ENCODE measurements at places on chromosomes 2 and 18.

- H3K4me3 ChIP-seq, result no peak overlapping the region
- peaks cover 3% of the 10 kb centered on the region for H3K4me1 ChIP-seq
- DNase-seq, result no peak
- H3K36me3 ChIP-seq, result no peaks in the 10 kb centered on the region
Observed at GRCh38 chr2:239660390-239661230, 259.8 kb upstream of the HDAC4 start.

GRCh38 chr2:890214-890613 is 60.4 kb upstream of the SNTG2 start:
- H3K4me3 ChIP-seq, result no peak overlapping the region
- no peaks in the 10 kb centered on the region for H3K27me3 ChIP-seq
- no peaks in the 10 kb centered on the region for H3K36me3 ChIP-seq
- no peaks in the 10 kb centered on the region for H3K4me1 ChIP-seq
- H3K27ac ChIP-seq, result no peak overlapping the region

DNA sequence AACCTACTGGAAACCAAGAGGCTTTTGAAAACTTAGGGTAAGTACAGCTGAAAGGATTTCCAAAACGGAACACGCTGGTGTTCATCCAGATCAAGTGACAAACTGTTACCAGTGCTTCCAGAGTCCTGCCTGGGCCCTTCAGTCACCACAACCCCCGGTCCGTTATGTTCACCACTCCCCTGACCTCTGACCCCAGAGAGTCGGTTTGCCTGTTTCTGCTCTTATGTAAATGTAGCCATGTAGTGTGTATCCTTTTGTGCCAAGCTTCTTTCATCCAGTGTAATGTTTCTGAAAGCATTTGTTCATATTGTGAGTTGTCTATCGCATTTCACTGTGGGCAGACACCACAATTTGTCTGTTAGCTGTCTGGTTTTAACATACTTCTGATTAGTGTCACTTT is 217.5 kb downstream of the NCK2 start:
- DNase-seq, result no peak
- H3K27ac ChIP-seq, result no peak overlapping the region
- H3K4me3 ChIP-seq, result no peak overlapping the region
- peaks cover 7% of the 10 kb centered on the region for H3K4me1 ChIP-seq
- no peaks in the 10 kb centered on the region for H3K36me3 ChIP-seq

- H3K36me3 ChIP-seq, result no peaks in the 10 kb centered on the region
- no peak for DNase-seq
- H3K27me3 ChIP-seq, result no peaks in the 10 kb centered on the region
- H3K4me3 ChIP-seq, result no peak overlapping the region
- H3K4me1 ChIP-seq, result no peaks in the 10 kb centered on the region
- H3K27ac ChIP-seq, result no peak overlapping the region
Observed at GRCh38 chr2:225600865-225601264, 201.4 kb downstream of the NYAP2 start.

DNA sequence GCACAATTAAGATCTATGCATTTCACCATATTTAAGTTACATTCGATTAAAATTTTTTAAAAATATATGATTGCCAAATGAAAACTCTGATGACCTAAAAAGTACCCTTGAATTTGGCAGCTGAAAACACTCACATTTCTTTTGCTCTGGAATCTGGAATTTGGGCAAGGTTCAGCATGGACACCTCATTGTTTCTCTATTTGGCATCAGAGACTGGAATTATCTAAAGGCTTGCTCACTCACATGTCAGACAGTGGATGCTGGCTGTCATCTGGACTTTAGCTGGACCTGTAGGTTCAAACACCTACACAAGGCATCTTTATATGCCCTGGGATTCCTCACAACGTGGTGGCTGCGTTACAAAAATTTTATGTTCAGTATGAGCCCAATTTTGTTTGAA is 16.1 kb downstream of the MBOAT2 start:
- no peak for DNase-seq
- H3K4me3 ChIP-seq, result no peak overlapping the region
- H3K27ac ChIP-seq, result no peak overlapping the region
- H3K27me3 ChIP-seq, result no peaks in the 10 kb centered on the region
- H3K36me3 ChIP-seq, result no peaks in the 10 kb centered on the region
- peaks cover 4% of the 10 kb centered on the region for H3K4me1 ChIP-seq

DNA sequence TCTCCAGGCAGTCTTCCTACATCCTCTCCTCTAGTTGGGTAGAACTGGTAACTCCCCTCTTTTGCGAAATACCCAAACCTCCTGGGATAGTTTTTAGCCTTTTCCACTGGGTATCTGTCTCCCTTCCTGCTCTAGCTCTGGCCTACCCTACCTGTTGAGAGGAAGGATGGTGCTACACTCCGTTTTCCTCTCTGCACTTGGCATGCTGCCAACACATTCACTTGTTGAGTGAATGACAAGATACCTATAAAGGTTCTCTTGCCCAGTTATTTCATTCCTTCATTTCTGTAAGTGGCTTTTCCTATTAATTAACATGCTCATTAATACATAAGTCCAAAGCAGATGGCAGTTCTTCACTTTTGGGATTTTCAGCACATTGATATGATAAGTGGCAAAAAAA is 293.8 kb downstream of the CNTNAP5 start:
- no peak overlapping the region for H3K27ac ChIP-seq
- H3K36me3 ChIP-seq, result no peaks in the 10 kb centered on the region
- no peaks in the 10 kb centered on the region for H3K4me1 ChIP-seq
- no peak for DNase-seq
- no peaks in the 10 kb centered on the region for H3K27me3 ChIP-seq
- no peak overlapping the region for H3K4me3 ChIP-seq

GRCh38 chr2:157806426-157807077 is 69.6 kb downstream of the ACVR1 start:
- H3K27me3 ChIP-seq, result no peaks in the 10 kb centered on the region
- H3K4me1 ChIP-seq, result no peaks in the 10 kb centered on the region
- no peak overlapping the region for H3K27ac ChIP-seq
- DNase-seq, result no peak
- H3K36me3 ChIP-seq, result no peaks in the 10 kb centered on the region

- peaks cover 2% of the 10 kb centered on the region for H3K4me1 ChIP-seq
- DNase-seq, result peak; percentile 53
- H3K27me3 ChIP-seq, result peaks cover 22% of the 10 kb centered on the region
- H3K27ac ChIP-seq, result no peak overlapping the region
- H3K4me3 ChIP-seq, result peak overlapping the region; percentile 95
Observed at GRCh38 chr2:105143467-105144151, 97.9 kb upstream of the GPR45 start.

GRCh38 chr2:170975127-170975942 is 46.3 kb downstream of the GORASP2 start:
- no peak overlapping the region for H3K27ac ChIP-seq
- DNase-seq, result no peak
- H3K4me3 ChIP-seq, result peak overlapping the region; percentile 30
- no peaks in the 10 kb centered on the region for H3K36me3 ChIP-seq

- peak; percentile 23 for DNase-seq
- H3K27me3 ChIP-seq, result no peaks in the 10 kb centered on the region
- peaks cover 9% of the 10 kb centered on the region for H3K4me1 ChIP-seq
- no peak overlapping the region for H3K27ac ChIP-seq
- H3K4me3 ChIP-seq, result peak overlapping the region; percentile 88
Observed at GRCh38 chr18:75211953-75212750, 1.6 kb downstream of the TSHZ1 start.

DNA sequence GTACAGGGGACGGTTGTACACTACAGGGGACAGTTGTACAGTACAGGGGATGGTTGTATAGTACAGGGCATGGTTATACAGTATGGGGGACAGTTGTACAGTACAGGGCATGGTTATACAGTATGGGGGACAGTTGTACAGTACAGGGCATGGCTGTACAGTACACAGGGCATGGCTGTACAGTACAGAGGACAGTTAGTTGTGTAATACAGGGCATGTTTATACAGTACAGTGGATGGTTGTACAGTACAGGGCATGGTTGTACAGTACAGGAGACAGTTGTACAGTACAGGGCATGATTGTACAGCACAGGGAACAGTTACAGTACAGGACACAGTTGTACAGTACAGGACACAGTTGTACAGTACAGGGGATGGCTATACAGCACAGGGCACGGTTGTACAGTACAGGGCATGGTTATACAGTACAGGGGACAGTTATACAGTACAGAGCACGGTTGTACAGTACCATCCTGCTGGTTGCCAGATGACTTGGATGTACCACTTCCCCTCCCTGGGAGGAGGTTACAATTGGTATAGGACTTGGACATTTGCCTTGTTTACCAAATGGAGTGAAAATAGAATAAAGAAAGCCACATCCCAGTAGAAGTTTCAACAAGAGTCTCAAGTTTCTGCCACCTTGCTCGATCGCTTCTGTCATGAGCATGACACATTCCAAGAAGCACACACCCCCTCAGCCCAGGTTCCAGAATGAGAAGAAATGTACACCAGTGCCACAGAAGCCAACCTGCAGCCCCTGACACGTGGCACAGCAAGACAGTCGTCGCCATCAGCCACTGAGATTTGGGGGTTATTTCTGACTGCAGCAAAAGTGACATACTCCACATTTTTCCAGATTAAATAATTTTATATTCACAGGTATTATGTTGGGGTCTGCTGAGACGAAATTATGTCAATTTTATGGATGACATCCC is 16.0 kb downstream of the CYRIA start:
- no peaks in the 10 kb centered on the region for H3K27me3 ChIP-seq
- DNase-seq, result no peak
- H3K4me1 ChIP-seq, result peaks cover 22% of the 10 kb centered on the region
- H3K27ac ChIP-seq, result no peak overlapping the region
- no peaks in the 10 kb centered on the region for H3K36me3 ChIP-seq

DNA sequence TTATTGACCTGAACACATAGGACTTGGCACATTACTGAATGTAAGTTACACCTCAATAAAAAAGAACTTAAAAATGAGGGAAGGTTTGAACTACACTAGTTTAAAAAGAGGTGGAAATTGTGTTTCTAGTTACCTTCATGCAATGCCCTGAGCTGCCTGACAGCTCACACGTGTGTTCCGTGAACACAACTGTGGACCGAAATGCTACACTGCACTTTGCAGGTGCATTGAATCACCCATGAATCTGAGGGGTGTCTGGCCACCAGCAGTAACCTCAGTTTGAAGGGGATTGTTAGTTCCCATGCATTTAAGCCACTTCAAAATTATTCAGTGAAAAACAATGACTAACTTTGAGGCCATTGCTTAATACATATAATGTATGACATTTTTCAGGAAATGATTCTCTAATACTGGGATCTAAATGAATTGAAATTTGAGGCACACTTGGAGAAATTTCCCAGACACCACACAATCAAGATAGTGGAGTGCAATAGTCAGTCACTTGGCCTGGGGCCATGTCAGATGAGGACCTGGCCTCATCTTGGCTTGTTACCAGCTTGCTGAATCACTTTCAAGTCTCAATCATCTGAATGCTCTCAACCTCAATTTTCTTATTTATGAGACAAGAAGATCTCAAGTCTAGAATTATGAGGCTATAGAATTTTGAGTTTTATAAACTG is 59.3 kb downstream of the MYL12B start:
- H3K4me1 ChIP-seq, result peaks cover 2% of the 10 kb centered on the region
- DNase-seq, result no peak
- H3K4me3 ChIP-seq, result no peak overlapping the region
- no peaks in the 10 kb centered on the region for H3K36me3 ChIP-seq
- no peak overlapping the region for H3K27ac ChIP-seq

- H3K27me3 ChIP-seq, result no peaks in the 10 kb centered on the region
- no peak for DNase-seq
- H3K36me3 ChIP-seq, result no peaks in the 10 kb centered on the region
- peaks cover 2% of the 10 kb centered on the region for H3K4me1 ChIP-seq
Observed at GRCh38 chr2:112832841-112833638, 3.5 kb downstream of the IL1B start.

DNA sequence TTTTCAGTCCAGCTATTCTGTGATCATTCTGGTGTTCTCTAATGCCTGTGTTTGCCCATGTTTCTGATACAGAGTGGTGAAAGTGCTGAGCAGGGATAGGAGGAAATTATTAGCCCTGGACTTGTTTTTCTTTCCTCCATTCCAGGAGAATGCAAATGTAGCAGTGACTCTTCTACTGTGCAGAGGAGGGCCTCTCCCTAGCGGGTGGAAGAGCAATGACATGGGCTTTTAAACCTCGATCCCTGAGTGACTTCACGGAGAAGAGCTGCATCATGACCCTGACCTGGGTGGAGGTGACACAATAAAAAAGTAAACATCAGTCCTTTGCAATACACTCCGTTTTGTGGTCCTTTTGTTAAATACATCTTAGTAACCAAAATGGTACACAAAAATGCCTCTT is 68.0 kb upstream of the NETO1 start:
- no peak overlapping the region for H3K4me3 ChIP-seq
- no peaks in the 10 kb centered on the region for H3K4me1 ChIP-seq
- H3K27me3 ChIP-seq, result no peaks in the 10 kb centered on the region
- H3K27ac ChIP-seq, result no peak overlapping the region
- no peaks in the 10 kb centered on the region for H3K36me3 ChIP-seq

DNA sequence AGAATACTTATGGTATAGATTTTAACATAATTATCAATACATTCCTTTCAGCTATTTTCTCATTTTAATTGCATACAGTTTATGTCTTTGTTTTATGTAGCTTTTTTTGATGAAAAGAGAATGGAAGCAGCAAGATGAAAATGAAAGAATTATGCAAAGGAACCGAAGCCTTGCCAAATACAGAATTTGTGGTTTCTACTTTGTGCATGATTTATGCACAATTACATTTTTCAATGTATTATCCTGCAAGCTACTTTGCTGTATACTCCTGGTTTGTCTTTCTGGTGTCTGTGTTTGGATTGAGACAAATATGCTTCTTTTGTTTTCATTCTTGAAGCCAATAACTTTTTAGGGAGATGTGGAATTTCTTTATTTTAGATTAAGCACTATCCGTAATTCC is 1642.6 kb upstream of the CELF4 start:
- no peaks in the 10 kb centered on the region for H3K36me3 ChIP-seq
- H3K4me3 ChIP-seq, result no peak overlapping the region
- no peak overlapping the region for H3K27ac ChIP-seq

DNA sequence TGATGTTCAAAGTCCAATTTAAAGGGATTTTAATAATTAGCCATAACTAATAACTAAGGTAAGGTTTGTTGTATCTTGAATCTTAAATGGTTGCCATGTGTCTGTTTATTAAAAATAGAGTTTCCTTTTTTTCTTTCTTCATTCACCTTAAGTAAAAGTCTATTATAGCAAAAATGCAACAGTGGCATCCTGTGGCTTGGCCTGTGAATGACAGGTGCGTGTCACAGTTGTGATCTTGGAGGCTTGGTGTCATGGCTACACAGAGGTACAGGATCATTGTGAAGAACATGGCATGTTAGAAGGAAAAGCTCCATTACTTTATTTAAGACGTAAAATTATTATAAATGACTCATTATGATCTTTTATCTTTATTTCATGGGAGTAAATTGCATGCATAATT is 246.1 kb downstream of the BCL2 start:
- H3K27ac ChIP-seq, result no peak overlapping the region
- no peak for DNase-seq
- H3K4me1 ChIP-seq, result no peaks in the 10 kb centered on the region
- no peaks in the 10 kb centered on the region for H3K36me3 ChIP-seq
- no peaks in the 10 kb centered on the region for H3K27me3 ChIP-seq
- no peak overlapping the region for H3K4me3 ChIP-seq

GRCh38 chr2:137999273-137999672 is 35.0 kb downstream of the HNMT start:
- no peak for DNase-seq
- H3K4me1 ChIP-seq, result no peaks in the 10 kb centered on the region
- H3K4me3 ChIP-seq, result no peak overlapping the region
- no peaks in the 10 kb centered on the region for H3K27me3 ChIP-seq
- no peaks in the 10 kb centered on the region for H3K36me3 ChIP-seq

GRCh38 chr2:215262741-215263362 is 49.0 kb upstream of the ATIC start:
- no peak for DNase-seq
- no peaks in the 10 kb centered on the region for H3K27me3 ChIP-seq
- no peaks in the 10 kb centered on the region for H3K36me3 ChIP-seq
- no peak overlapping the region for H3K27ac ChIP-seq
- no peak overlapping the region for H3K4me3 ChIP-seq

- H3K27ac ChIP-seq, result no peak overlapping the region
- peaks cover under 1% of the 10 kb centered on the region for H3K4me1 ChIP-seq
- no peaks in the 10 kb centered on the region for H3K36me3 ChIP-seq
Observed at GRCh38 chr2:63785096-63785495, 56.6 kb upstream of the UGP2 start.
